ENCODE measurements at places on chromosomes 12 and 14. TPM values are rescaled to one million over a fixed set of nuclear protein-coding genes. Genes with fewer than 3 reads are reported as not detected.

The ANO4 gene
- not detected for total RNA-seq

The GNPNAT1 gene
- total RNA-seq: 38.2 TPM

The GALNT6 gene
- total RNA-seq: 93.4 TPM

The RAB5B gene
- total RNA-seq: 48.8 TPM

The RAPGEF3 gene
- 6.7 TPM for total RNA-seq

The NELL2 gene
- total RNA-seq: 0.80 TPM

The POTEM gene
- total RNA-seq: not detected

The BIN2 gene
- not detected for total RNA-seq

The PLEKHG7 gene
- total RNA-seq: not detected

The ARG2 gene
- 1.1 TPM for total RNA-seq

The LRP1-AS gene
- not detected for total RNA-seq

The LALBA gene
- not detected for total RNA-seq

The LRTM2 gene
- total RNA-seq: not detected

The PRR4 gene
- total RNA-seq: 9.3 TPM

The IL31 gene
- total RNA-seq: not detected

The WBP11 gene
- 20.0 TPM for total RNA-seq

The RD3L gene
- total RNA-seq: not detected

The SDR9C7 gene
- not detected for total RNA-seq

The CLEC1A gene
- not detected for total RNA-seq

The ASIC1 gene
- total RNA-seq: 6.3 TPM

The RPL10L gene
- not detected for total RNA-seq

The C12orf54 gene
- not detected for total RNA-seq

The DIO3 gene
- total RNA-seq: 4.9 TPM

The CFAP251 gene
- 3.2 TPM for total RNA-seq

The ACSM4 gene
- total RNA-seq: not detected

The DPF3 gene
- 30.5 TPM for total RNA-seq

The TNFAIP2 gene
- 80.7 TPM for total RNA-seq

The SYT1 gene
- total RNA-seq: 0.51 TPM
